ENCODE measurements at places on chromosomes 1 and 21.

DNA sequence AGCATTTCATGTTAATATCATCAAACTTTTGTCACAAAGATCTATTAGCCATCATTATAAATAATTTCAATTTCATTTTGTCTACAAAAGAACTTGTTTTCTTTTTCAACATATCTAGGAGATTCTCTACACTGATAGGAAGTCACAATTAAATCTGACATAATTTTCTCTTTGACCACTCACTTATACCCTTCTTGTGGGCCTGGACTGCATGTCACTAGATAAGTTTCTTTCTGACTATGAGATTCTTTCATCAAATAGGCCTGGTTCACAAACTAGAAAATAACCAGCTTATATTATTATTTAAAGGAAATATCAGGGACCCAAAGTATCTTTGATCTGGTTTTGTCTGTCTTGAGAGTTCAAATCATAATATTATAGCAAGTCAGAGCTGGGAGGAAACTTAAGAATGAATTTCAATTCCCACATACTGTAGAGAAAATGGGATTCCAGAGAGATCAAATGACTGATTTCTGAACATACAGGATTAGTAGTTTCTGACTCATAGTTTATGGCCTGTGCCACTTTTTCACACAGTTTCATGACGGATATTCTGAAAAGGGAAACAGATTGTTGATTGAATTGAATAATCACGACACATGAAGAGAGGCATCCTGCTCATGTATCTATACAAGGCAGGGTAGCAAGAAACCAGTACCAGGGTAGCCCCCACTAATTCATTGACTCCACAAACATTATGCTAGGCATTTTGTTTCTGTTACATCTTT, 355.8 kb downstream of the GPATCH2 start:
- no peak for DNase-seq

DNA sequence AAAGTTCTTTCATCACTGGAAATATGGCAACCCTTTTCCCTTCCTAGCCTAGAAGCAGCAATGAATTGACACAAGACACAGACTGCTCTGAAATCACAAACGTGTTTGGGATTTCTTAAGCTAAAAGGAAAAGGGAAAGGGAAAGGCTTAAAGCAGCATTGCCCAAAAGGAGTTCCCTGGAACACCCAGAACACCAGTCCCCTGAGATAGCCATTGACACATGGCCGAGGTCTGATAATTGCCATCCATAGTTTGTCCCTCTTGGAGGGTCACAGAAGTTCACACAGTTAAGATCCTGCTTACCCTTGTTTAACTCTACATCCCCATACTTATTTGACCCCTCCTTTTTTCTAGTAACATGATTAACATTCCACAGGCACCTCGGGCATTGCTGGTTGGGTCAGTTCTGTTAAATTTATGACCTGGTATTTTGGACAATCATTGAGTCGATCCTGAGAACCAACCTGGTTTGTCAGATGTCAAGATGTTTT, 72.9 kb downstream of the ZNF281 start:
- no peak for DNase-seq

GRCh38 chr1:204652497-204652896, 33.0 kb downstream of the LRRN2 start:
- no peak for DNase-seq

DNA sequence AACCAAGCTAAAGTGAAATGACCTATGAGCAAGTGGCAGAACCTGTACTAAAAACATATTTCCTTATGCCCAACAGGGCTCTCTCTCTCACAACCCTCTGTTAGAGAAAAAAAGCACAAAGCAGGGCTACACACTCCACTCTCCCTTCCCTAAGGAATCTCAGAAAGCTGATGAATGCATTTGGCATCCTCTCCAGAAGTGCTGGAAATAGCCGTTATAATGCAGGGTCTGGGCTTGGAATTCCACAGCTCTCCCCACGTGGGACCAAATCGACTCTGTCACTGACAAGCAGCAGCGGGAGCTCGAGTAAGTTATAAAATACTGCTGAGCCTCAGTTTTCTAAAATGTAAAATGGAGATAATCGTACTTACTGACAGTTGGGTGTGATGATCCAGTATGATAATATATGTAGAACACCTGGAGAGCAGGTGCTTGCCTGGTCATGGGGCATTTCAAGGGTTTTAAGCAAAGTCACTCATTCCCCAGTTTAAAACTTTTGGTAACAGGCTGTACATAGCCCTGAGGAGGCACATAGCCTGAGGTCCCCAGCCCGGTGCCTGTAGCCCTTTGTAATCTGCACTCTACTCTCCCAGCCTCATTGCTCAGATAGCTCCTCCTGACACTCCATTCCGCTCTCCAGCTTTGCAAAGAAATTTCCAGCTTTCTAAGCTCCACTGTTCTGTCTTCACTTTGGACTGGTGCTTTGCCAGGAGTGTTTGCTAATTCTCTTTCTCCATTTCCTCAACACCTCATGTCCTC, 175.6 kb upstream of the DAB1 start:
- DNase-seq, result no peak

DNA sequence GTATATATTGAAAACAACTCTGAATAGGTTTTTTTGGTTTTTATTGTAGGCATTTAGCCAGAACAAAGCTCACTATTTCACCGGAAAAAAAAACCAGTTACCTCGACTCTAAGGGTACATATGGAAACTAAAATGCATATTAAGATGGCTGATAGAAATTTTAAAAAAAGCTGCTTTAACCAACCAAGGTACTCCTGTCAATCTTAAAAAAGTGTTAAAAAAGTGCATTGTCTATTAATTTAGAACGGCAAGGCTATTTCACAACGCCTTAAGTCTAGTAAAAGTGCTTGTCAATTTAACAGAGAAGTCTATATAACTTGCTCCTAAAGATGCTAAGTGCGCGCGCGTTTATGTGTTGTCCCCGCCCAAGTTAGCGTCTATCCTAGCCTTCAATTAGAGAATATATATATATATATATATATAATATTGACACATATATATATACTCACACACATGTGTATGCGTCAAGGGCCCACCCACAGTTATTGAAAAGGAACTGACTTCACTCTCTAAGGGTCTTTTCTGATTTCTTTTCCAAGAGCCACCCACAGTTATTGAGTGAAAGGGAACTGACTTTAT, 934 bp downstream of the ASPM start:
- no peak for DNase-seq

- DNase-seq, result no peak
Measured at GRCh38 chr21:25635310-25635709, 3.7 kb upstream of the JAM2 start.

GRCh38 chr1:3468236-3469103, 14.0 kb downstream of the ARHGEF16 start:
- no peak for DNase-seq

DNA sequence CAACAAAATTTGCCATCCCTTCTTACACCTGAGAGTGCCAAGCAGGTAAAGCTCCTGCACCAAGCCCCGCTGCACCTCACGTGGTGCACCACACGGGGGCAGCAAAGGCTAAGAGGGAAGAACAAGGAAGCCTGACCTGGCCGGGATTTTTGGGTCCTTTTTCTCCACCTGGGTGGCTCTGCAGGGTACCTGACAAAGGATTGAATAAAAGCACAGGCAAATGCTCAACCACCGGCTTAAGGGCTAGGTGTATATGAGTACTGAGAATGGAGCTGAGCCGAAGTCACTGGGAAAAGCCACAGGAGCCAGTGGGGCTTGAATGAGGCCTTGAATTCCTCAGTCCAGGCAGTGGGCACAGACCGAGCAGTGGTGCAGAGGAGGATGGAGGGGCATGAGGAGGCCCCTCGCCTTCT, 36.4 kb downstream of the ZNF697 start:
- DNase-seq, result no peak

DNA sequence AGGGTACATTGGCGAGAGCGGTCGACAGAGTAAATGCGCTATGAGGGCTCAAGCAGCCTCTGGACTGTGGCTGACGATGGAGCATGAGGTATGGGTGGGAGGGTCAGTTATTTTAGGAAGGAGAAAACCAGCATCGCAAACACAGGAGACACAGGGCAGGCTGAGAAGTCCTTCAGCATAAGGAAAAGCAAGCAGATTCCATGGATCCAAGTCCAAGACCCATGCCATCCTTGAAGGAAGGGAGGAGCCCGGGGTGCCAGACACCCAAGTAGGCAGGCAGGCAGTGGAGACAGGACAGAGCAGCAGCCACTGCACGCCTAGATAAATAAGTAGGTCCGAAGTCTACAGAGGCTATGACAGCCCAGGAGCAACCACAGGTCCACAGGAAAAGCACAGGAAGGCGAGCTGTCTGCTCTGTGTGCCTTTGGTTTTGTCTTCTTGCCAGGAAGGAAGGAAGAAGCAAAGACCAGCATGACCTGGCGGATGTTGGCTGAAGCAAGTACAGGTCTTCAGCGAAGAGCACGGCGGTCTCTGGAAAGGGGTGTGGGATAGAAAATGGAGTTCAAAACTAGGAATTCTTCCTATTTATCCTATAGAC, 76.4 kb upstream of the SLC45A1 start:
- DNase-seq, result no peak

- no peak for DNase-seq
Measured at GRCh38 chr1:47201179-47201578, 11.3 kb upstream of the PDZK1IP1 start.

DNA sequence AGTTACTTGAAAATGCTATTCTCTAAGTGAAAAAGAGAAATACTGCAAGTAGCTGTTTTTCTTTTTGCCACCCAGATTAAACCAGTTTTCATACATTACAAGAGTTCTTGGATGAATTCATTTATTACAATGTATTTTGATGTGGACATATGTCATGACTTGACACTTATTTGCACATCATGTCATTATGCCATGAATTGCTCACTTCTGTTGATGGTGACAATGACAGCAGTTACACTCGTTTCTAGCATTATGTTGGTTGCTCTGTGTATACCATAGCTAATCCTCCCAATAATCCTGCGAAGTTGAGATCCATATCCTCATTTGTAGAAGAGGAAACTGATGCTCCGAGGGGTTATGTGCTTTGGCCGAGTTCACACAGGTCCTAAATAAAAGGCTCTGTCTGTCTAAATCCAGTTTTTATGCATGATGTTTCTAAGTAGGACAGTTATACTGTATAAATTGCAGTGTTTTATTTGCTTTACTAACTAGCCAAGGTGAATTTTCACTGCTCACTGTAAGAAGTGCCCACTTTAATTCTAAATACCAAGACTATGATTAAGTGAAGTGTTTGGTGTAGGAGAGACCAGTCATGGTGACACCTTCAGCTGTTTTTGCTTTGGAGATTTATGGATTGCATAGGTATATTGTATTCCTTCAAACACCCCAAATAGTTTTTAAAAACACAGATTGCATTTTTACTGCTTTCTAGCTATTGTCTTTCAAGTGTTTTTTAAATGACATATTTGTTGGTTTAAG, 56.7 kb downstream of the PRDM2 start:
- DNase-seq, result no peak

All from spinal cord (tissue), 10 donors.